ENCODE measurements at places on chromosomes 1 and 21.

- DNase-seq: no peak
Observed at GRCh38 chr1:2927393-2928360, 93.6 kb upstream of the ACTRT2 start.

DNA sequence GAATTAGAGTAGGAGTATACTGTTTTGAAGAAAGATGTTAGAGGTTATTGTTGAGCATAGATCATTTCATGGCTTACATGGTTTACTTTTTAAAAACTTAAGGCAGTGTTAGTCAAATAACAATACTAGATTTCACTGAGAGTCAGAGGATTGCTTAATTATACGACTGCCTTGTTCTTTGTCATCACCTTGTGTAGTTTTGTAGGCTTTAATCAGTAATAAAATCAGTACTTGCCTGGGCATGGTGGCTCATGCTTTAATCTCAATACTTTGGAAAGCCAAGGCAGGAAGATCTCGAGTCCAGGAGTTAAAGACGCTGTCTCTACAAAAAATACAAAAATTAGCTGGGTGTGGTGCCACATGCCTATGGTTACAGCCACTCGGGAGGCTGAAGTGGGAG is 41.3 kb upstream of the GPR52 start:
- no peak for DNase-seq

DNA sequence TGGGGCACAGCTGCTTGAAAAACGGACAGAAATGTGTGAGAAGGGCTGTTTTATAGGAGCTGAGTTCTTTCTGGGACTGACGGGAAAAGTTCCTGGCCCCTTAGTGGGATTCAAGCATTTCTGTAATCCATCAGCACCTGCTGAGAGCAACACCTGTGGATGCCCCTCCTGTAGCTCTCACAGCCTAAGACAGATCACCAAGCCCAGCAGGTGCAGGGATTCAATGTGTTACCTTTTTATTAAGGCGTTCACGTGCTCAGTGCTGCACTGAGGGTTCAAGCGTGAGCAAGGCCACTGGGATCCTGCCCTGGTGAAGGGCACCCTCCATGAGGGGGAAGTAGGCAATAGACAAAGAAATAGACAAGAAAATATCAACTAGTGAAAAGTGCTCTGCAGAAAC is 14.9 kb downstream of the OLFML2B start:
- no peak for DNase-seq

DNA sequence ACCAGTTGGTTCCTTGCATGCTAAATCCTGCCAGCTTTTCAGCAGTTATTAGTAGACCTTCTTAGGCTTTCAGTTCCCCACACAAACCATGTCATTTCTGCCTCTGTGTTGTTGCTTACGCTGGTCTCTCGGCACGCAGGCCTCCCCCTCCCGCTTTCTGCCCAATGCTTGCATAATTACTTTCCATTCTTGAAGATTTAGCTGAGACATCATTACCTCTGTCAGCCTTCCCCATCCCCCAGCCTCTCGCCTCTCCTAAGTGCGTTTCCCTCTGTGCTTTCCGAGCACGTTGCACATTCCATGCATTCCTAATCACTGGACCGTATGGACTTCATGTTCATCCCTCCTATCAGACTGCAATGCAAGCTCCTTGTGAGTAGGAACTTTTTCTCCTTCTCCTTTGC is 26.8 kb downstream of the TSHB start:
- no peak for DNase-seq

GRCh38 chr1:160837558-160838205 is 25.0 kb downstream of the CD244 start:
- no peak for DNase-seq

DNA sequence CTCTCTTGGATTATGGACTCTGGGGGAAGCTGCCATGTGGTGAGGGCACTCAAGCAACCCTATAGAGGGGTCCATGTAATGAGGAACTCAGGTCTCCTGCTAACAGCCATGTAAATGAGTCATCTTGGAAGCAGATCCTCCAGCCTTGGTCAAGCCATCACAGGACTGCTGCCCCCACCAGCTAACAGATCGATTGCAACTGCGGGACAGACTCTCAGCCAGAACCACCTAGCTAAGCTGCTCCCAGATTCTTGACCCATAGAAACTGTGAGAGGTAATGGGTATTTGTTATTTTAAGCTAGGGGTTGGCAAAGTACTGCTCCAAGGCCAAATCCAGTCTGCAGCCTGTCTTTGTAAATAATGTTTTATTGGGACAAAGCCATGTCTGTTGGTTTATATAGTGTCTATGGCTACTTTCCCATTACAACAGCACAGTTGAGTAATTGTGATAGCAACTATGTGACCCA is 27.6 kb upstream of the MAP3K7CL start:
- no peak for DNase-seq

DNA sequence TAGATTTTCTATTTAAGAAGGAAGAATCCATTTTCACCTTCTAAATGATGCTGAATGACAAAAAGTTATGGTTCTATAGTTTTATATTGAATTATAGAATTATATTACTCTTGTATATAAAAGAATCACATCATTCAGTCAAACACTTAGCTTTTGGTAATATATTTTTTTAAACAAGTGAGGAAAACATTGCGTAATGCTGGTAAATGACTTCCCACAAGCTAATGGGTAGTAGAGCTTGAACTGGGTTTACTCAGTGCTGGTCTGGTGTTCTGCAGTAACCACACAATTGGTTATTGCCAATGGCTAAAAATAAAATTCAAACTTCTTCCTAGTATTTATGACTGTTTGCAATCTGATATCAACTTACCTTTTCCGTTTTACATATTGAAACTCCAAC is 10.6 kb upstream of the GIPC2 start:
- DNase-seq: no peak

DNA sequence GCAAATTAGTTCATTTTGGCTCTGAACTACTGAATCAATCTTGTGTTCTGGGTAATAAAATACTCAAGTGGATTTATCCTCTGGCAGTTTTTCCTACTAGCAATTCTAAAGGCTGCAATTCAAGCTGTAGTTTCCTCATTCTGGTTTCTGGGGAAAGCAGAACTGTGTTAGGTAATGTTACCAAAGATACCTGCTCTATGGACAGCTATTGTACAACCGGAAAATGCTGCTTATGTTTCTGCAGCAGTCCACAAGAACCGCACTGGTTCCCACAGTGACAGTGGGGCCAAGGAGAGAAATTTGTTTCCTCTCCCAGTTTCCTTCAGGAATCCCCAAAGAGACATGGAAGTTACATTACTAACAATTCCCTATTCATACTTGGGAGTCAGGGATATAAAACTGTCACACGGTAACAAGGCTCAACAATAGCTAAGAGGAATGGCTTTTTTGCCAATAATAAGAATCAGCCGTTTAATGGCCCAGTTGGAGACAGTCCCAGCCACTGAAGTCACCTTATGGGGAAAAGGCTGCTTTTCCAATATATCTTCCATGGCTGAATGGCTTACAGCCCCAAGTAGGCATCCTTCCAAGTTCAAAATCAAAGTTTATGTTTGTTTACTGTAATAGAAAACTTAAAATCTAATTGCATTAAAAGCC is 52.6 kb downstream of the PCNX2 start:
- no peak for DNase-seq

DNA sequence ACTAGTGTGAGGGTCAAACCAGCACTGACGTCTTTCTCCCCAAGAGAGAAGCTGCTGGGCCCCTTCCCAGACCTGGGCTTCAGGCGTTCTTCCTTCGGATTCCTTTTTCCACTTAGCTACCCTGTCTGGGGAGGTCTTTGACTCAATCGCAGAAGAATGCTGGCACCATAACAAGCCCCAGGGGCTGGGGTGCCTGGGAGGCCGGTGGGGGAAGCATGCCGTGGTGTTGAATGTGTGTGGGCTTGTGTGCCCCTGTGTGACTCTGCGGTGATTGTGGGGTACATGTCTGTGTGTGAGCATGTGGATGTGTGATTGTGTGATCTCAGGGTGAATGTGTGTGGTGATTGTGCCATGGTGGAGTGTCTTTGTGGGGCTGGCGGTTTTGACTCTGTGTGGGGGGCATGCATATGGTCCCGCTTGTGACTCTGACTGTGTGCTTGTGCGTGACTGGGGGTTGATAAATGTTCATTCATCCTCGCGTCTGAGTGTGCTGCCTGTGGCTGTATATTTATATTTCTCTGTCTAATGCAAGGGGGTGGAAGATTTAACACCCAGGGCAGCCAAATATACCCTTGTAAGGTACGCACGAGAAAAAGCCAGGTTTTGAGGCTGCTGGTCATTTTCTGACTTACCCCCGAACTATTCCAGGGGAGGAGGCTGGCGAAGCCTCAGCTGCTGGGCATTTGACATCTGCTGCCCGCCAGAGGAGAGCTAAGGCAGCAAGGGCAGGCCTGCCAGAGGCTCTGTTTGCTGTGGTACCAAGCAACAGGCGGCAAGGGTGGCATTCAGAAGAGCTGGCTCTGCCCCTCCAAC is 1.1 kb upstream of the SYNC start:
- no peak for DNase-seq

GRCh38 chr21:28068455-28069358 is 924.0 kb downstream of the LTN1 start:
- DNase-seq: no peak

All from NCI-H748 treated with DMSO at 0.1 percent for 48 hours (cell line).